ENCODE measurements at places on chromosomes 4 and X.

GRCh38 chrX:25442499-25442898 lies 426.7 kb upstream of the ARX start:
- no peak for DNase-seq
- no peaks in the 10 kb centered on the region for H3K36me3 ChIP-seq
- H3K4me3 ChIP-seq, result no peak overlapping the region
- no peak overlapping the region for H3K27ac ChIP-seq

DNA sequence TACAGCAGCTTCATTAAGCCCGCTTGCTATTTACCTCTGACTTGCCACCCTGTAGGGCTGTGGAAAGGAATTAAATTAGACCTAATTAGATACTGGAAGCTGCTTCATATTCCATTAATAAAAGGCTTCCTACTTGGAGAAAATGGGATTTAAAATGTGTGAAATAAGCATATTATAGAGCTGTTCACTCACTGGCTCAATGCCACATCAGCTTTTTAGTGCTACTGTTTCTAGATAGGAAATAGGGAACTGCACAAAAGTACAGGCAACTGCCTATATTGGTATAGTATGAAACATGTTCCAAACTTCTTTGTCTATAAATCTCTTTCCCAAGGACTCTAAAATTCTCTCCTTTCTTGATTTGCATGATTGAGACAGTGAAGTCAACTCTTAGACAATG lies 407.9 kb upstream of the AADAT start:
- no peaks in the 10 kb centered on the region for H3K27me3 ChIP-seq
- DNase-seq, result no peak
- H3K4me3 ChIP-seq, result no peak overlapping the region

- no peak overlapping the region for H3K4me3 ChIP-seq
- DNase-seq, result no peak
- H3K36me3 ChIP-seq, result no peaks in the 10 kb centered on the region
- H3K27me3 ChIP-seq, result no peaks in the 10 kb centered on the region
- H3K27ac ChIP-seq, result no peak overlapping the region
Measured at GRCh38 chrX:136896121-136896914, 15.8 kb upstream of the RBMX start.

- no peak overlapping the region for H3K4me3 ChIP-seq
- H3K27me3 ChIP-seq, result no peaks in the 10 kb centered on the region
- H3K36me3 ChIP-seq, result no peaks in the 10 kb centered on the region
- no peak for DNase-seq
- H3K4me1 ChIP-seq, result no peaks in the 10 kb centered on the region
Measured at GRCh38 chrX:109974906-109975655, 27.8 kb upstream of the TMEM164 start.

DNA sequence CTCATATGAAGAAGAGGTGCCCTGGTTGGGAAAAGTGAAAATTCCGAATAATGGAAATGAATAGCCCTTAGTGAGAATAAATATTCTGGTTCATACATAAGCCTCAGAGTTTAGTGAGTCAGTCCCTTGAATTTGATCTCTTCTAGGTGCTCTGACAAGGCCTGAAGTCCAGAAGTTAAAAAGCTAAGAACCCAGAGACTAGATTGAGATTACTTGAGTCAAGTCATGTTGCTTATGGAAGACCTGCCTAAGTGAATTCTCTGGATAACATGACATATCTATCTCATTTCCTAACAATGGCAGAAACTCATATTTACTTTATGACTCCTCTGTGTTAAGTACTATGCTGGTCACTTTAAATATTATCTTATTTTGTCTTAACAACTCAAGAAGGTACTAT lies 10.5 kb upstream of the PRSS48 start:
- peaks cover 19% of the 10 kb centered on the region for H3K4me1 ChIP-seq
- no peak overlapping the region for H3K27ac ChIP-seq
- no peaks in the 10 kb centered on the region for H3K36me3 ChIP-seq
- no peak overlapping the region for H3K4me3 ChIP-seq
- no peak for DNase-seq

DNA sequence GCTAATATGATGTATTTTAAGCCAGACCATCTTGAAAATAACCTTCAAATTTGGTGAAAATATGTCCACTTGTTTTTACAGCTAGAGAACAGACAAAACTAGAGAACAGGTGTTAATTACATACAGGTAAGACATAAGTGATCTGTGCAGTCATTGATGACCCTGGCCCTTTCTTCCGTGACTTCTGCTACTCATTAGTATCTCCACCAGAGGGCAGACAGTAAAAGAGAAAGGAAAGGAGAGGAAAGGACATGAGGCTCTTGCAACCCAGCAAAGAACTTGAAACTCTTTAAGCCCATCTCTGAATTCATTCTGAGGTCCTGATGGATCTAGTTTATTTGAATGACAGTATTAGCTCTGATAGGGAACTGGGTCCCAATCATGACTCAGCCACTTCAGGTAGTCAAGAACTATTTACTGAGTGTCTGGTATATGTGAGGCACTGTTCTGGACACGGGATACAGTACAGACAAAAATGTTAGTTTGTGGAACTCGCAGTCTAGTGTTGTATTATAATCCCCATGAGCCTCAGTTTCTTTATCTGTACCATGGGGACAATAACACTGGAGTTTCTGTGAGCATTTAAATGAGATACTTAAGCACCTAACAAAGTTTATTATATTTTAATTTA lies 121.0 kb upstream of the TEX13D start:
- no peaks in the 10 kb centered on the region for H3K4me1 ChIP-seq
- H3K4me3 ChIP-seq, result no peak overlapping the region
- no peaks in the 10 kb centered on the region for H3K36me3 ChIP-seq
- H3K27me3 ChIP-seq, result no peaks in the 10 kb centered on the region
- H3K27ac ChIP-seq, result no peak overlapping the region

GRCh38 chrX:100687128-100687527 lies 43.1 kb downstream of the SRPX2 start:
- H3K4me3 ChIP-seq, result no peak overlapping the region
- no peak overlapping the region for H3K27ac ChIP-seq
- no peaks in the 10 kb centered on the region for H3K27me3 ChIP-seq
- no peaks in the 10 kb centered on the region for H3K36me3 ChIP-seq
- peaks cover 5% of the 10 kb centered on the region for H3K4me1 ChIP-seq
- DNase-seq, result no peak

GRCh38 chrX:144006811-144007210 lies 122.9 kb downstream of the UBE2NL start:
- H3K27me3 ChIP-seq, result no peaks in the 10 kb centered on the region
- no peaks in the 10 kb centered on the region for H3K4me1 ChIP-seq
- no peak overlapping the region for H3K4me3 ChIP-seq
- DNase-seq, result no peak
- no peaks in the 10 kb centered on the region for H3K36me3 ChIP-seq

GRCh38 chr4:110061076-110061475 lies 137.3 kb downstream of the ELOVL6 start:
- H3K4me1 ChIP-seq, result no peaks in the 10 kb centered on the region
- no peak overlapping the region for H3K4me3 ChIP-seq
- H3K27me3 ChIP-seq, result no peaks in the 10 kb centered on the region
- no peak overlapping the region for H3K27ac ChIP-seq
- DNase-seq, result no peak

DNA sequence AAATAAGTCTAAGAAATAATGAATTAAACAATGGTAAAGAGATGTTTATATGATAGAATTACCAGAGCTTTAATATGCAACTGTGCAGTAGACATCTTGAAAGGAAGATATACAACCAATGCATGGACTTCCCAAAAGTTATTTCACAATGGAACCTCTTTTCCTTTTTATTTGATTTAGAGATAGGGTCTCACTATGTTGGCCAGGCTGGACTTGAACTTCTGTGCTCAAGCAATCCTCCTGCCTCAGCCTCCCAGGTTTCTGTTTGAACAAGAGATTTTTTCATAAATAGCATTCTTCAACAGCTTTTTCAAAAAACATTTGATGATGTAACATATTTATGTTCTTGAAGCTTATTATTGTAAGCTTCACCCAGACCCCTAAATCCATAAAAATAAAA lies 72.0 kb downstream of the LRBA start:
- no peaks in the 10 kb centered on the region for H3K36me3 ChIP-seq
- DNase-seq, result no peak
- no peak overlapping the region for H3K27ac ChIP-seq
- H3K4me3 ChIP-seq, result no peak overlapping the region
- peaks cover 14% of the 10 kb centered on the region for H3K4me1 ChIP-seq

DNA sequence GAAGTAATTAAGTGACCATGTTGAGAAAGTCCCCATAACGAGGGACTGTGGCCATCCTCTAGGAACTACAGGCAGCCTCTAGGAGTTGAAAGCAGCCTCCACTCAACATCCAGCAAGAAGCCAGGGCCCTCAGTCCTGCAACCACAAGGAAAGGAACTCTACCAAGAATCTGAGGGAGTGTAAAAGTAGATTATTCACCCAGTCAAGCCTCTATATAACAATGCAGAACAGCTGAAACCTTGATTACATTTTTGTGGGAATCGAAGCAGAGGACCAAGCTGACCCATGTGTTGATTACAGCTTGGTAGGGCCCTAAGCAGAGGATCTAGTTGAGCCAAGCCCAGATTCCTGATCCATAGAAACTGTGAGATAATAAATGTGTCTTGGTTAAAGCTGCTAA lies 17.1 kb downstream of the RPS6KA6 start:
- H3K27me3 ChIP-seq, result no peaks in the 10 kb centered on the region
- no peaks in the 10 kb centered on the region for H3K4me1 ChIP-seq
- no peak overlapping the region for H3K4me3 ChIP-seq
- no peak overlapping the region for H3K27ac ChIP-seq

GRCh38 chr4:89213382-89213701 lies 94.3 kb downstream of the GPRIN3 start:
- H3K4me3 ChIP-seq, result no peak overlapping the region
- no peaks in the 10 kb centered on the region for H3K27me3 ChIP-seq
- H3K36me3 ChIP-seq, result no peaks in the 10 kb centered on the region

- H3K36me3 ChIP-seq, result no peaks in the 10 kb centered on the region
- H3K27ac ChIP-seq, result no peak overlapping the region
- no peak for DNase-seq
- H3K4me3 ChIP-seq, result no peak overlapping the region
- no peaks in the 10 kb centered on the region for H3K4me1 ChIP-seq
- H3K27me3 ChIP-seq, result no peaks in the 10 kb centered on the region
Measured at GRCh38 chr4:92381616-92382015, 77.8 kb downstream of the GRID2 start.

- H3K27ac ChIP-seq, result peak overlapping the region; percentile 95
- H3K36me3 ChIP-seq, result no peaks in the 10 kb centered on the region
- H3K27me3 ChIP-seq, result no peaks in the 10 kb centered on the region
Measured at GRCh38 chr4:39043861-39044363, 11.7 kb upstream of the TMEM156 start.

GRCh38 chr4:38069271-38069760 lies 109.1 kb downstream of the PTTG2 start:
- DNase-seq, result no peak
- no peak overlapping the region for H3K4me3 ChIP-seq
- H3K27me3 ChIP-seq, result no peaks in the 10 kb centered on the region
- no peak overlapping the region for H3K27ac ChIP-seq

DNA sequence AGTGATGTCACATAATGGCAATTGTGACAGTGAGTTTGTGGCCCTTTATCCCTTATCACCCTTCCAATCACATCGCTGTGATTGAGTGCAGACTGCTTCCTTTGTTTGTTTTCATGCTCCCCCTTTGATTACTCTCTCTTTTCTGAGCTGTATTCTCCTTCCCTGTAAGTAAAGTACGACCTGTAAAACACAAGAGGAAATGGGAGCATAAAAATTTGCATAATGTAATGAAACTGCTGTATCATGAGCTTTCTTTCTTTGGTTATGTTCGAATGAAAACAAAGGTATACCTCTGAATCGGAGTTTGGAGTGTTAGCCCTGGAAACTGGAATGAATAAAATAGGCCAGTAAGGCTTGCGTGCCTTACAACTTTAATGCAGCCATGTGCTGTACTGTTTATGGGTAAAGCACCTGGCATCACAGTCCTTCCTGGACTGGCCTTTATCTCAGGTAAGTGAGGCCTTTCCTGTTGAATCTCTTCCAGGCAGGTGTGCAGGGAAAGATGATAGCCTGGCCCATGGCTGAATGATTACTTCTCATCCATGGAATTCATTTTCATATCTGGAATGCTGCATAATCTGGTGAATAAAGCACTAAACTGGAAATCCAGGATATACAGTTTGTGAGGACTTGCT lies 26.6 kb upstream of the HS3ST1 start:
- no peaks in the 10 kb centered on the region for H3K27me3 ChIP-seq
- H3K36me3 ChIP-seq, result no peaks in the 10 kb centered on the region
- no peaks in the 10 kb centered on the region for H3K4me1 ChIP-seq
- no peak for DNase-seq
- H3K4me3 ChIP-seq, result no peak overlapping the region
- H3K27ac ChIP-seq, result no peak overlapping the region

DNA sequence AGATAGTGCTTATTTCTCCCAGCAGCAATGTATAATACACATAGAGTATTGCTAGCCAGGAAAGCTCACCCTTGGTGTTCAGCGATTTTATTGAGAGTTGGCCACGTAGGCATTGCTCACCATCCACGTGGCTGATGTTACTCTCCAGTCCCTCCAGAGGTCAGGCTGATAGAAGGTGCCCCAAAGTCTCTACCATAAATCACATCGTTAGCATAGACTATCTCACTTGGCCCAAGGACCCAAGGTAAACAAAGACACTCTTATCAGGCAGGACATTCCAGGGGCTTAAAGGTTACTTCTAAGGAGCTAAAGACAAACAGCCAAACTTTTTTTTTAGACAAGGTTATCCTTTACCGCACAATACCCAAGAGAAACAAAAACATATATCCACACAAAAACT lies 30.3 kb upstream of the RGN start:
- no peaks in the 10 kb centered on the region for H3K4me1 ChIP-seq
- H3K27ac ChIP-seq, result no peak overlapping the region
- H3K36me3 ChIP-seq, result no peaks in the 10 kb centered on the region
- H3K27me3 ChIP-seq, result no peaks in the 10 kb centered on the region
- no peak overlapping the region for H3K4me3 ChIP-seq

DNA sequence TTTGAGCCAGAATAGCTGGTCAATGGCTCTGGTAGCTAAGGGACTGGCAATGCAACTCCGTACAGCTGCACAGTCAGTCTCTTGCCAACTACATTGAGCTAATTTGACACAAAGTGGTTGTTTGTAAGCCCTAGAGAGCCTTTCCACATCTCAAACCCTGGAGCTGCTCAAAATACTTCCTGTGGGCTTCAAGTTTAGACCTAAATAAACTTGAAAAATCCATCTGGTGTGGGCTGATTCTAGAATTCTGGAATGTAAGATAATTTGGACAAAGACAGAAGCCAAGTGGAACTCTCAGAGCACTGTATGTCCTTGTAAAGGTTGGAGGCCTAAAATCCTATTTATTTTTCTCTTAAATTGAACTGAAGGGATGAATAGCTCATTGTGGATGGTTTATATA lies 380.8 kb downstream of the SPRY1 start:
- H3K4me3 ChIP-seq, result no peak overlapping the region
- DNase-seq, result no peak
- H3K27ac ChIP-seq, result no peak overlapping the region
- H3K27me3 ChIP-seq, result no peaks in the 10 kb centered on the region
